Activated naive CD4-positive, alpha-beta T cell (primary cell): ENCODE measurements at places on chromosomes 1 and 21.

- DNase-seq, result no peak
These were observed 143.0 kb downstream of the KAZN start for GRCh38 chr1:14741532-14741931.

GRCh38 chr21:37845535-37845934 is 70.7 kb downstream of the KCNJ6 start:
- DNase-seq, result no peak

- DNase-seq, result no peak
These were observed 90.7 kb upstream of the VAMP3 start for GRCh38 chr1:7680207-7680954.

DNA sequence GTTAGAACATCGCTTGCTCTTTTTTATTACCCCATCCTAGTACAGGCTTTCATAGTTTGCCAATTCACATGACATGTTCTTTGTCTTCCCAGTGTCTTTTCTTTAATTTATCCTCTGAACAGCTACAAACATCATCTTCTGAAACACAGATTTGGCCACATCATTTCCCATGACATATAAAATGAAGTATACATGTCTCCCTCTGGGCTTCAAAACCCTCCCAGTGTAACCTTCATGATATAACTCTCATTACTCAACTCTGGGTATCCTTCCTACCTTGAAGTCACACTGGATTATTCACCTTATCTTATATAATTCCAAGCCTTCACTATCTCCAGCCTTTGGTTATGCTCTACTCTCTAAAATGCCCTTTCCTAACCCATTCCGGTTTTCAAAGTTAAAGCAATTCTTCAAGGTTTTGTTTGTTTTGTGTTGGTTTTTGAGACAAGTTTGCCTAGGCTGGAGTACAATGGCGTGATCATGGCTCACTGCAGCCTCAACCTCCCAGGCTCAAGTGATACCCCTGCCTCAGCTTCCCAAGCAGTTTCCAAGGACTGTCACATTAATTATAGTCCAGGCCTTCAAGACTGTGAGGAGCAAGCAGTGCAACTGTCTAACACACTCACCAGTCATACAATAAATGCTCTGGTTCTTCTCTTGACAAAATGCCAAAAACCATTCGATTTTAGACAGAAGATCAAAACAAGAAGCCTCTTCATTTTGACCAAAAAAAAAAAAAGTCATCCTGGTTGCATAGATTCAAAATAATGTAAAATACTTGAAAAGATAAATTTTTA is 5.8 kb downstream of the RGS1 start:
- no peak for DNase-seq

GRCh38 chr21:41228492-41228891 is 60.5 kb downstream of the BACE2 start:
- no peak for DNase-seq

DNA sequence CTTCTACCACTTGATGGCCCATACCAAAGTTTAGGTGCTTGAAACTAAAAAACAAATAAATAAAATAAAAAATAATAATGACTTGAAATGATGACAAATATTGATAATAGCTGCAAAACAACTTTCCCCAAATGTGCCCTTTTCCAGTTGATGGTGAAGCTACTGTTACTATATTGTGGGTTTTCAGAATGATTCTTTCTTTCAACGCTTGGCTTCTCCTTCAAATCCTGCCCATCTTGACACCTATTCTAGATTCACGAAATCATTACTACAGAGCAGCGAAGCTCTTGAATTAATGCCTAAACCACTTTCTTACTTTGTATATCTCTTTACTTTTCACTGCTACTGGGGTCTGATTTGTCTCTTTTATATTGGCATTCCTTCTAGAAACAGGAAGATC is 9.2 kb upstream of the C1orf141 start:
- no peak for DNase-seq

DNA sequence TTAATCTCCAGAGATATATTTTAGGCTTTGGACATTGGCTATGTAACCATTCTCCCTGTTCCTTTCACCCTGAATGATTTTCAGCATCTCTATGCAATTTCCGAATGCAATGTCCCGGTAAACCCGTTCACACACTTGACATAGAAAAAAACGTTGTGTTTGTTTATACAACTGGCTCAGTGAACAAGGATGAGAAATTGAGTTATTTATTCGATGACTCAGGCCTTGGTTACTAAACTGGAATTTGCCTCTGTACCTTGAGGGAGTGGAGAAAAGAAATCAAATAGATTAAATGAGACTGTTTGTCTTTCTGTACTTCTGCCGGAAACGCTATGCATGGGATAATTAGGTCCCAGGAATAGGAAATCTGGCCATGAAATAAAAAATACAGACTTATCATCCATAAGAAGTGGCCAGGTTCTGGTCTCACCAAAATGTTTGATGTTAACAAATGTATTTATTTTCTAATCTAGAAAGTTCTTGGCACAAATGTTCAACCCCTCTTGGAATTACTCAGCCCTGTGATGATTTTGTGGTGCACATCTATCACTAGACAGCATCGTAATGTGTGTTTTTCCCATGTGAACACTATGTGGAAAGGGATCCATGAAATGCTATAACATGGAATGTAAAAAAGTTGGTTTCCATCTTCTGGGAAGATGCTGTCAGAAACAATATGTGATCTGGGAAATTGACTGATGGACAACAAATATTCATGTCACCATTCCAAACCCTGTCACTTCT is 253.9 kb downstream of the DUSP10 start:
- DNase-seq, result no peak

GRCh38 chr1:229002451-229002960 is 267.2 kb downstream of the RHOU start:
- DNase-seq, result no peak

- no peak for DNase-seq
These were observed 71.7 kb downstream of the ENAH start for GRCh38 chr1:225581186-225581585.
